ENCODE measurements at places on chromosomes 3 and 15.

GRCh38 chr15:77484994-77485393 is 64.3 kb downstream of the HMG20A start:
- DNase-seq: no peak

DNA sequence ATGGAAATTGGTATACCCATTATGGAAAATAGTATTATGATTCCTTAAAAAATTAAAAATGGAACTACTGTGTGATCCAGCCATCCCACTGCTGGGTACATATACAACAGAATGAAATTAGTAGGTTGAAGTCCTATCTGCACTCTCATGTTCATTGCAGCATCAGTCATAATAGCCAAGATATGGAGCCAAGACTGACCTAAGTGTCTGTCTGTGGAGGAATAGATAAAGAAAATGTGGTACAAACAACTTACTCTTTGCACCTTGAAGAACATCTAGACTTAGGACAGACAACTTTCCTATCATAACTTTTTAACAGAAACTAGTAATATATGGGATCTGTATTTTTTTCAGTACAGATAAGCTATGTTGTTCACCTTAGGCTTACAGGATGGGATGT is 30.0 kb upstream of the PPARG start:
- DNase-seq: no peak

- no peak for DNase-seq
Measured at GRCh38 chr15:31234815-31235214, 91.8 kb upstream of the KLF13 start.

DNA sequence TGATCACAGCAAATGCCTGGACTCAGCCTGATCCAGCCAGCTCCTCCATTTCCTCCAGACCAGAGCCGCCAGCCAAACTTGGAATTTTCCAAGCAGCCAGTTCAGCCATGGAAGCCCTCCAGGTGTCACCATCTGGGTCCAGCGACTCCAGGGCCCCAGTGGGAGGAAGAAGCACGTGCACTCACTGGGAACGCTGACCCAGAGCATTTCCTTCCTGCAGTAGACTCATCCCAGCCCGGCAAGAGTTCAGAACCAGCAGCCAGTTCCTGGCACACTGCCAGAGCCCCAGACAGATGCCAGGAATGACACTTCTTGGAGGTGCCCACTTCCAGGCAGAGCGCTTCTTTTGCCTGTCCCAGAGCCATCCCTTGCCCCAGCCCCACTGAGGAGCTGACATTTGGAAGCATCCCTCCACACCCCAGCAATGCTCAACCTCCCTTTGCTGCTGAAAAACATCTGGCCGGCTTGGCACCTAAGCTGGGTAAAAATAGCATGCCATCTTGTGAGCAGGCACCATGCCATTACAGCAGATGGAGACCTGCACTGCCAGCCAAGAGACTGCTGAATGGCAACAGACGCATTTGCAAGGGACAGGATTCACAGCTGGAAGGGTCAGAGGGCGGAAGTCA is 460.3 kb upstream of the PROK2 start:
- no peak for DNase-seq

- no peak for DNase-seq
Measured at GRCh38 chr15:85492406-85492805, 112.0 kb downstream of the AKAP13 start.

DNA sequence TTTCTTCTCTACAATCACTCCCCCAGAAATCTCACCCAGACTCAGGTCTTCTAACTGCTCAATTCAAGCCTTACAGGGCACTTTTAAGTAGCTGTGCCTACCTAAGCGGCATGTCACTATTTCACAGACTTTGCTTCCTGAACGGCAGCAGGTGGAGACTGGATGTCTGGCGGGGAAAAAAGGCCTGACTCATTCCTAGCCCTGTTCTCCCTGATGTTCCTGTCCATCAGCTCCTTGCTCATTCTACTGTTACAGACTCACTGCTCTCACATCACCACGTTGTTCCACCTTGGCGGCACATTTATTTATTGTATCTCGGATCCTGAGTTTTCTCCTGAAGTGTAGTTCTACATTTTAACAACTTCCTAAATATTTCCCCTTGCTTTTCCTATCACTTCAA is 52.6 kb upstream of the ATP11B start:
- DNase-seq: peak; percentile 49

- peak; percentile 40 for DNase-seq
Measured at GRCh38 chr3:138461246-138461645, 26.8 kb downstream of the ESYT3 start.

DNA sequence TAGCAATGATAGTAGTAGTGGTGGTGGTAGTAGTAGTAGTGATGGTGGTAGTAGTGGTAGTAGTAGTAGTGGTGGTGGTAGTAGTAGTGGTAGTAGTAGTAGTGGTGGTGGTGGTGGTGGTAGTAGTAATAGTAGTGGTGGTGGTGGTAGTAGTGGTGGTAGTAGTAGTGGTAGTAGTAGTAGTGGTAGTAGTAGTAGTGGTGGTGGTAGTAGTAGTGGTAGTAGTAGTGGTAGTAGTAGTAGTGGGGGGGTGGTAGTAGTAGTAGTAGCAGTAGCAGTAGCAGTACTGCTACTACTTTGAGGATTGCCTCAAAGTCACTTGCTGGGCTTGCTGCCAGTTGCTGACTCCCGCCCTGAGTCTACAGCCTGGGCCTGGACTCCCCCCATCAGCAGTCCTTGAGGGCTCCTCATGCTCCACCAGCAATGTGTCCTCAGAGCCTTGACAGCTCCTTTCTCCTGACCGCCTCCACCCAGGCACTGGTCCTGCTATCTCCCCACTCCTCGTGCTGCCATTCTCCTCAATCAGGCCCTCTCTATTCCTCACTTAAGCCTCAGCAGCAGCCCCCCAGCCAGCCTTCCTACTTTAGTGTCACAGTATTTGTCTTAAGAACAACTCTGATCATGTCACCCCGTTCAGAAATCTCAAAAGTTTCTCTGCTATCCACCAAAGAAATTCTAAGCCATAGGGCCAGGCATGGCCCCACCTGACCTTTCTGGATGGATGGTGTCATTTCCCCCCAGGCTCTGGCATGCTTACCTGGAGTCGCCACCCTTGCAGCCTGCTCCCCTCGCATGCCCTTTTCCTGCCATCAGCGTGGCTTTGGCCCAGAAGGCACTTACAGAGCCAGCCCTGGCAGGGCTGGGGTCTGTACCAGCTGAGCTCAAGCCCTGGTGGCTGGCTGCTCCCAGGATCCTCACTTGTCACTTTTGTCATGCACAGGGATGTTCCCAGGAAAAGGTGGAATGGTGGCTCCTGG is 45.6 kb downstream of the DLEC1 start:
- no peak for DNase-seq

DNA sequence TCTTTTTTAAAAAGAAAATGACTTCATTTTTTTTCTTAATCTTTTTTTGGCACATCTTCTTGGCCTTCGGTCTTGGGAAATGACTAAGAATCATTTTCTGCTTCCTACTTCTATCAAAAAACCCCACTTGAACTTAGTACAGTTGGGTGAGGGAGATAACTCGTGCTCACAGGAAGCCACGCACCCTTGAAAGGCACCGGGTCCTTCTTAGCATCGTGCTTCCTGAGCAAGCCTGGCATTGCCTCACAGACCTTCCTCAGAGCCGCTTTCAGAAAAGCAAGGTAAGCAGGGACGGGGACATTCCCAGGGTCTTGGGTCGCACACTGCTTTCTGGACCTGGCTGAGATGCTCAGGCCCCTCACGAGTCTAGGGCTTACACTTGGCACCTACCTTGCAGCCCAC is at the start of gene CCR4:
TSS of gene CCR4 (plus strand) at position 235 of the 402 bp plus-strand sequence. CDS start 1,779 bp downstream, outside the sequence.
- no peak for DNase-seq

DNA sequence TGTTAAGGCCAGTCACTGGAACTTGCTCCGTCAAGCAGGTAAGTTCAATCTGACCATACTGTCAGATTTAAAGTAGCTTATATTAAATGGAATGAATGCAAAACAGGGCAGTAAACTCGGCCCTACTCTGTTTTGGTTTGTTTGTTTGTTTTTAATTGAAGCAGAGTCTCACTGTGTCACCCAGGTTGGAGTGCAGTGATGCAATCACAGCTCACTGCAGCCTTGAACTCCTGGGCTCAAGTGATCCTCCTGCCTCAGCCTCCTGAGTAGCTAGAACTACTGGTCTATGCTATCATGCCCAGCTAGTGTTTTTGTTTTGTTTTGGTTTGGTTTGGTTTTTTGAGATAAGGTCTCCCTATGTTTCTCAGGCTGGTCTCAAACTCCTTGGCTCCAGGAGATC is 305.0 kb downstream of the FEZF2 start:
- no peak for DNase-seq

- no peak for DNase-seq
Measured at GRCh38 chr3:127114337-127115070, 78.4 kb upstream of the PRR23E start.

DNA sequence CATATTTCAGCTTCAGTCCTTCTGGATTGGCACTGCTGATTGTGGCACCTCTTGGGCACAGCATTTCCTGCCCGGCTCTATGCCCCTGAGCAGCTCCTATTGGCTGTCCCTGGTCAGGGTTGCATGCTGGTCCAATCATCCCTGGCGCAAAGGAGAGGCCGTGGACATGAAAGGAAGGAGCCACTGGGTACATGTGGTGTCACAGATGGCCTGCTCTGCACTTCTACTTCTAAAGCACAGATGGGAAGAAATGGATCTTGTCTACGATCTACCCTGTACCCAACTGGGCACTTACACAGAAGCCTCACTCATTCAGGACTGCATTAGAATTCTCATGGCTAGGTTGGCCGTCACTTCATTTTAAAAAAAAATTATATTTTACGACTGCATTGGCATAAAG is 232.5 kb downstream of the SHQ1 start:
- no peak for DNase-seq

DNA sequence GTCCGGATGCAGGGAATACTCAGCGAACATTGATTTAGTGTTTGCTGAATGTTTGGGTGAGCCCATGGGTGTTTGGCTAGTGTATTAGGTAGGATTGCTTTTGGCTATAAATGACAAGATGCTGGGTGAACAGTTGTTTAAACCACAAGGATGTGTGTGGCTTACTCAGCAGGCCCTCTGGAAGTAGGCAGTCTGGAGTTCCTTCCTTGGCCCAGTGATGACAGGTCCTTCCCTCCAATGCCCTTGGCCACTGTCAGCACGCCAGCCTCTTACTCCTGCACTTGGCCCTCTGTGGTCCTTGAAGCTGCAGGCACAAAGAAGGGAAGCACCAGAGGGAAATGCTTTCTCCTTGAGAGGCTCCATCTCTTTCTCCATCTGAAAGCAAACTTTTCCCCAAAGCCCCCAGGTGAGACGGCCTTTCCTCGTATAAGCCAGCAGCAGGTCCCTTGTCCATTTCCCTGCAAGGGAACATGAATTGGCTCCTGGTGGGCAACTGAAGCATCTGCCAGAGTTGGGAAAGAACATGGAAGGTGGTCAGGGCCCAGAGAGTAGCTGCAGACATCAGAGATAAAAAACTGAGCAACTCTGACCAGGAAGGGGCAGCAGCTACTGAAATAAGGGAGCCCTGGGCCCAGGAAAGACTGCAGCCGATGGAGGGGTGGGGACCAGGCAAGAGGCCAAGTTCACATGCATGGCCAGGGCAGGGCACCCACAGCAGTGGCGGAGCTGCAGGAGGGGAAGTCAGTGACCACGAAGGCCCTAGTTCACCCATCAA is 105.0 kb downstream of the TPRA1 start:
- no peak for DNase-seq

GRCh38 chr15:25508369-25509002 is 69.7 kb upstream of the UBE3A start:
- peak; percentile 38 for DNase-seq

GRCh38 chr3:138950006-138950644 is 3.1 kb downstream of the FOXL2NB start:
- no peak for DNase-seq

DNA sequence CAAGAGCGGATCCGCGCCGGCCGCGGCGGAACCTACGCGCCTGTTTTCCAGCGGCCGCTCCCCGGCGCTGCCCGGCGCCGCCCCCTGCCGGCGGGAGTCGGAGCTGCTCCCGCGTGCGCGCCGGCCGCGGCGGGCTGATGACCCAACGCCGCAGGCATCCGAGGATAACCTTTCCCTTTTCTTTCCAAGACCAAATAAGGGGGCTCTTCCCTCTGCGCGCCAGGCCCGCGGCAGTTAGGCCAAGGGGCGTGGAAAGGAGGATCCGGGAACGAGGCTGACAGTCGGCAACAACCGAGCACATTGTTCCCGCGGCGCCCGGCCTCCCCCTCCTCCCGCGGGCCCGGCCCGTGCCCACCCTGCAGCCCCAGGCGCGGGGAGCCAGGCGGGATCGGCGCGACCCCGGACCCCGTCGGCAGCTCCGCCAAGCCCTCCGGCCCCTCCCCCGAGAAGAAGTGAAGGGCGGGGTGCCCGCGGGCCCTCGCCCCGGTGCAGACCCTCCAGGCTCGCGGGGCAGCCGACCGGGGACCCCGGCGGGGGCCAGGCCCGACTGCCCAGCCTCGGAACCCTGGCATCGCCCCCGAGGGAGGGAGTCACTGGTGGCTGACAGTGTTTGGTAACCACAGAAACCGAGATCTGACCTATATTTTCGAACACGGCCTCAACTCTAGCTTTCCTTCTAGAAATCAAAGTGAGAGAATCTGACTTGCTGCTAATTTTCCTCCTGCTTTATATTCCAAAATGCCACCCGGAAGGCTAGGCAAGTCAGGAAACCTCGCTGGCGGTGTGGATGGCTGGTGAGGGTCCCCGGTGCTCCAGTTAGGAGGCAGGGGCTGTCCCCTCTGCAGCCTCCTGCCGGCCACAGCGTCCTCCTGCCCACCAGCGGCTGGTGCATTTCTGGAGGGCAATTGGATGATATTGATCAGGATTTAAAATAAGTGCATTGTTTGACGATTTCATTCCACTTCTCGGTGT is 45.6 kb upstream of the SYNM start:
- peak; percentile 86 for DNase-seq

GRCh38 chr3:111768571-111769100 is 90.4 kb upstream of the PHLDB2 start:
- peak; percentile 98 for DNase-seq

DNA sequence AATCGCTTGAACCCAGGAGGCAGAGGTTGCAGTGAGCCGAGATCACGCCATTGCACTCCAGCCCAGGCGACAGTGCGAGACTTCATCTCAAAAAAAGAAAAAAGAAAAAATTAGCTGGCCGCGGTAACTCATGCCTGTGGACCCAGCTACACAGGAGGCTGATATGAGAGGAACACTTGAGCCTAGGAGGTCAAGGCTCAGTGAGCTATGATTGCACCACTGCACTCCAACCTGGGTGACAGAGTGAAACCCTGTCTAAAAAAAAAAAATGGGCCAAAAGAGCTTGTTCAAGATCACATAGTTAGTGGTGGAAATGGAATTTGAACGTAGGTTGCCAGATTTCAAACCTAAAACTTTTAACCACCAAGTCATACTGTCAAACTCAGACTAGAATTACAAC is 46.2 kb upstream of the PPP4R2 start:
- no peak for DNase-seq

DNA sequence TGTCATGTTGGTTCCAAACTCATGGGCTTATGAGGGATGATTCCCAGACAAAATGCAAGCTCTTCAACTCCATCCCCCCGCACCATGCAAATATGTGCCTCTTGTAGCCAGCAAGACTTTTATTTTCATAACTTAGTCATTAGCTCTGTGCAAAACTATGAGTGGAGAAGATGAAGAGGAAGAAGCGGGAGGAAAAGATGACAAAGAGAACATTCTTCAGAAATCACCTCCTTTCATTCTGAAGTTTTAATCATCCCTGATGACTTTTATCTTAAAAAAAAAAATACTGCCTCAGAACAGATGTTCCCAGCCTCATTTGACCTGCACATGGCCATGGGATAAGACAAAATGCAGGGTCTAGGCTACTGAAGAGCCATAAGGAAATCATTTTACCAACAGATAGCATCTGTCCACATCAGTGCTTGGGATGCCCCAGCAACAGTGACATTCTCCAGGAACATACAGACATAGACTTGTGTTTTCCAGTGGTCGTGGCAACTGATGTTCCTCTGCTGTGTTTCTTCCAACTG is 145.5 kb downstream of the WNT5A start:
- DNase-seq: peak; percentile 32

Data from kidney glomerular epithelial cell (primary cell).